Foreskin keratinocyte (primary cell): ENCODE measurements at places on chromosomes 16 and 17. TPM values are rescaled to one million over a fixed set of nuclear protein-coding genes. Genes with fewer than 3 reads are reported as not detected.
A peak's percentile ranks its signal among the peaks of the same experiment; 100 is the strongest.

The EPOP gene
- polyA plus RNA-seq = 4.6 and 6.5 TPM in 2 replicates

DNA sequence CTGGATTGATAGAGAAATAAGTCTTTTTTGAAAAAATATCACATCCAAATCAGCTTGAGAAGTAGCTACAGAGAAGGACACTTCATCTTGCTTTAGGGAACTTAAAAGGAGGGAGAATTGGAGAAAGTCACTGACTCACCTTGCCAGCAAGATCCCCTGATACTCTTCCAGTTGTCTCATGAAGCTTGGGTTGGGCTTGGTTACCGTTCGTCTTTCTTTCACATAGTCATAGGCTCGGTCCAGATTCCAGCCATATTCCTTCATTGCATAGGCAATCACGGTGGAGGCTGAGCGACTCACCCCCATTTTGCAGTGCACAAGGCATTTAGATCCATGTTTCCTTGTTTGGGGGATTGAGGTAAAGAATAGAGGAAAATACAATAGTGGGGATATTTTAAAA, 25.3 kb upstream of the CORO6 start:
- no peak for DNase-seq

The TNP2 gene
- polyA plus RNA-seq = not detected in 2 replicates

The PYDC1 gene
- not detected in 2 replicates for polyA plus RNA-seq

The CRHR1 gene
- not detected in 2 replicates for polyA plus RNA-seq

- DNase-seq = no peak
Observed at GRCh38 chr17:57714665-57715180, 30.4 kb downstream of the CCDC182 start.

The CACNG3 gene
- not detected in 2 replicates for polyA plus RNA-seq

GRCh38 chr16:50154420-50154950, 1.4 kb downstream of the TENT4B start:
- DNase-seq = no peak

GRCh38 chr17:28948873-28949184, 2.5 kb downstream of the PHF12 start:
- DNase-seq = no peak

The PRR15L gene
- not detected in 2 replicates for polyA plus RNA-seq

- no peak for DNase-seq
Observed at GRCh38 chr17:77321649-77322513, 181.1 kb downstream of the SEC14L1 start.

The AHSP gene
- not detected in 2 replicates for polyA plus RNA-seq

DNA sequence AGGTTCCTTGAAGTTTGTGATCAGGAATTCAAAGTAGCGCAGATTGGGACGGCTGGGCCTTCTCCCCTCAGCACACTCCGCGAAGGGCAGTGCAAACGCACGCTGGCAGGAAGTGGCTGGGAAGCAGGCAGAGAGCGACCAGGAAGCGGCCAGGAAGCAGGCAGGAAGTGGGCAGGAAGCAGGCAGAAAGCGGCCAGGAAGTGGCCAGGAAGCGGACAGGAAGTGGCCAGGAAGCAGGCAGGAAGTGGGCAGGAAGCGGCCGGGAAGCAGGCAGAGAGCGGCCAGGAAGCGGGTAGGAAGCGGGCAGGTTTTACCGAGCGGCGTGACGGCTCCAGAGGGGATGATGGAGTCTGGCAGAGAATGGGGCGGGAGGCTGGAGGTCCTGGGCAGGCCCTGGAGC, 3.2 kb downstream of the DPEP1 start:
- no peak for DNase-seq

DNA sequence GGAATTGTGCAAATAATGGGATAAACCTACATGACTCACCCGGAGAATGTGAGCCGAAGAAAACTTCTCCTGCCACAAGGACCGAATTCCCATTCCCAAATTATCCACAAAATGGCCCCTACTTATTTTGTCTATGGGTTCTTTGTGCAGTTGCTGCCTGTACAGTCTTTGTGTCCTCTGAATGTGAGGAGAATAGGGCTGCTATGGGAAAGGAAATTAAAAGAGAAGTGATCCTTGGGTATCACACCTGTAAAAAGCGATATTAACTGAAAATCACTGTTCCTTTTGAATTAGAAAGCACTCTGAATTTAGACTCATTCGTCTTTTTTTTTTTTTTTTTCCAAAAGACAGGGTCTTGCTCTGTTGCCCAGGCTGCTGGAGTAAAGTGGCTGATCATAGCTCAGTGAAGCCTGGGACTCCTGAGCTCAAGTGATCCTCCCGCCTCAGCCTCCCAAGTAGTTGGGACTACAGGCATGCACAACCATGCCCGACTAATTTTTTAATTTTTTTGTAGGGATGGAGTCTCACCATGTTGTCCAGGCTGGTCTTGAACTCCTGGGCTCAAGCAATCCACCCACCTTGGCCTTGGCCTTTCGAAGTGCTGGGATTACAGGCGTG, 45.4 kb downstream of the CHD9 start:
- DNase-seq = no peak

The JMJD6 gene
- 27.3 and 32.3 TPM in 2 replicates for polyA plus RNA-seq

DNA sequence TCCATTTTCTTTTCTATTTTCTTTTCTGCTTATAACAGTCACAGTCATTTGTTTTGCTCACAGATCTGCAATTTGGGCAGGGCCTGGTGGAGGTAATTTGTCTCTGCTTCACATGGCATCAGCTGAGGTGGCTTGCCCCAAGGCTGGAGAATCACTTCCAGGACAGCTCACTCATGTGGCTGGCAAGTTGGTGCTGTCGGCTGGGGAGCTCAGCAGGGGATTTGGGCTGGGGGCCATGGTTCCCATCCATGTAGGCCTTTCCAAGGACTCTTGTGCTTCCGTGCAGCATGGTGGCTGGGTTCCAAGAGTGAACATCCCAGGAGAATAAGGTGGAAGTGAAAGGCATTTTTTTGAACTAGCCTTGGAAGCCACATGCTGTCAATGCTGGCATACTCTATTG, 85.7 kb downstream of the MGAT5B start:
- DNase-seq = no peak

DNA sequence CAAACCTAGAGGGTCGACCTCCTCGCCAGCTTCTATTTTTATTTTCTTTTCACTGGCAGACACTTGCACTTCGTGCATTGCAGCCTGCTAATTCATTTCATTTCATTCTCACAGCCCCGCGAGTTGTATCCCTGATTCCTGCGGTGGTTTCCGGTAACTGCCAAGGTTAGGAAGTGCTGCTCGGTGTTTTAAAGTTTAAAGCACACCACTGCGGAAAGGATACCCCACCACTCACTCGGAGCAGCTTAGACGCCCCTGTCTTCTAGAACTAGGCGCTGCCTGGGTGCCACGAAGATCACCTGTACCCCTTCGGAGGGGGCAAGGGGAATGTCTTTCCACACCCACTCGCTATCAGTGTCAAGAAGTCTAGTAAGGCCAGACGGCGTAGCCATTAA, 509 bp downstream of the CNEP1R1 start:
- DNase-seq = no peak

The GUCY2D gene
- 0.26 and 0.44 TPM in 2 replicates for polyA plus RNA-seq

The ITGA2B gene
- polyA plus RNA-seq = 0.08 and 0.13 TPM in 2 replicates

DNA sequence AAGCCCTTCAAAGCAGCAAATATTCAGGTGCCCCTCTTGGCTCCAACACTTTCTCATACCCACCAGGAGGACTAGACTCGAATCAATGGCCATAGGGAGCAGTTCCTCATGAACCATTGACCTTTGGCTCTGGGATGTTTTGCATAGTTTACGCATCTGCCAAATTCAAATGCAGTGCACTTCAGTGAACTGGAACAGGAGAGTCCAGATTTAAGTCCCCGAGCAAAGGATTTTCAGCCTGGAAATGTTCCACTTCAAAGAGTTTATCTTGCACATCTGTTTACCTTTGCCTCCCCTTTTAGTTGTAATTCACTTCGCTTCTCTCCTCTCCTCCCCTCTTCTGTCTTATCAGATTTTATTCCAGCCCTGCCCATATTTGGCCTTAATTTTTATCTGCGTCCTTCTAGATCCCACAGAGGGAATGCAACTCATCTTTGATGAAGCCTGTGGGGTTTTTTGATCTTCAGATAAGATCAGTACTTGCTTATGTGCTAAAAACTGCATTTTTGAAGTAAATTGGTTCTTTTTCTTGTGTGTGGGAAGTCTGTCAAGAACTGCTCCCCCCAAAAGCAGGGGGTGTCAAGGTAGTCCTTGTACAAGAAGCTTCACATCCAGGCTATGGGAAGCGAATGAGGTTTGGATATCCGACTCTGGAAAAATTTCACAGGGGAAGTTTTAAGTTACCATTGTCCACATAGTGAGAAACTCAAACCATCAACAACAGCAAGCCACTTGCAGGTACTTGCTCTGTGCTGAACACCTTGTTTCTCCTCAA, 281.6 kb downstream of the RBFOX1 start:
- no peak for DNase-seq

DNA sequence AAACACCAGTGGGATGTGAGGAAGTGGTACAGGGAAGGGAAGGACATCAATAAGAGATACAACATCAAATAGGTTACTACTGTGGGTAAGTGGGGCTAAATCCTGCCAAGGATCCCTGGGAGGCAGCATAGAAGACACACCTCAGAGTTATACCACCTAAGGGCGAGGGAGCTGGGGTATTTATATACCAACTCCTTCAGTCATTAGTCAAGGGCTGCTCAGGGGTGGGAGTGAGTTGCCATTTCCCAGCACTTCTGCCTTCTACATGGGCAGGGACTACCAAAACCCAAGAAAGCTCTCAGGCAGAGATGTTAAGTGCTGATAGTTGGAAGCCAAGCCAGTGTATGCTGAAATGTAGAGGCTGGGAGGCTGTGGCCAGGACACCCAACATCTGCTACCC, 57.5 kb upstream of the MARCHF10 start:
- DNase-seq = no peak

DNA sequence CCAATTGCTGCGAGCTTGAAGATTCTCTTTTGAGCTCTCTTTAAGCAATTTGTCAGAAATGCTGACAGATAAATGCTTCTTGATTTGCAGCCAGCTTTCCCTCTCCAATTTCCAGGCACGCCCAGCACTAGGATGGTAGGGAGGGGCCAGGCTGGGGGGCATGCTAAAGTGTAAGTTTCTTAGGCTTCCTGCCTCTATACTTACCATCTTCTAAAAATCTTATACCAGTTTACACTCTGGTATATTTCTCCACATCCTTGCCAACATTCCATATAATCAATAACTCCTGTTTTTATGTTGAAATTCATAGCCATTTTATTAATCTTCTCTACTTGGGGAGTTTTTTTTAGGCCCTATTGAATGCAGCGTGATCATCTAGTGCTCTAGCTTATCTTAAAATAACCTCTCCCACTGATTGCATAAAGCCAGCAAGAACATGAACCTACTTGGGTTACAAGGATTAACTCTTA, 17.5 kb downstream of the ACSF2 start:
- no peak for DNase-seq

The SKAP1 gene
- not detected in 2 replicates for polyA plus RNA-seq

DNA sequence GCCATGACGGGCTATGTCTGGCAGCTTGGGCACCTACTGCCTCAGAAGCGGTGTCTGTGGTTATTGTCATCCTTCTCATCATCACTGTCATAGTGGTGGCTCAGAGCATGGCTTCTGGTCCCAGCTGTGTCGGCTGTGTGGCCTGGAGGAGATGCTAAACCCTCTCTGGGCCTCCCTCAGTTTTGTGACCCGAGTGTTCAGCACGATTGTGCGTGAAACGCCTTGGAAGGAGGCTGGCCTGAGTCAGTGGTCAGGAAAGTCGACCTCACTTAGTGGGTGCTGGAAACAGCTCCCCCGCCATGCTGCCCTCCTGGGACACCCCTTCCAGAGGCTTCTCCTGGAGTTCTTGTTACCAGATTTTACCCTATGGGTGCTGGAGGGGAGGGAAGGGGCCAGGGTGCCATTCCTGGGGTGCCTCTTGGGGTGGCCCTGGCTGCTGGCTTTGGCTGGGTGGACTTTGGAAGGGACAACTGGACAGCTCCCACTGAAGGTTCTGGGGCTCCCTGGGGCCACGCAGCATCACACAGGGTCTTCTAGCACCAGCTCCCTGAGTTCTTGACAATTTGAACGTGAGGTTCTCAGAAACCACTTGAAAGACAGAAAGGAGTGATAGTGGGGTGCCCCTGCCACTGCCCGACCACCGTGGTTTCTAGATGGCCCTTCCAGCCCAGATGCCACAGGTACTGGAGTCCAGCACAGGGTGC, 226.5 kb upstream of the GSE1 start:
- no peak for DNase-seq

DNA sequence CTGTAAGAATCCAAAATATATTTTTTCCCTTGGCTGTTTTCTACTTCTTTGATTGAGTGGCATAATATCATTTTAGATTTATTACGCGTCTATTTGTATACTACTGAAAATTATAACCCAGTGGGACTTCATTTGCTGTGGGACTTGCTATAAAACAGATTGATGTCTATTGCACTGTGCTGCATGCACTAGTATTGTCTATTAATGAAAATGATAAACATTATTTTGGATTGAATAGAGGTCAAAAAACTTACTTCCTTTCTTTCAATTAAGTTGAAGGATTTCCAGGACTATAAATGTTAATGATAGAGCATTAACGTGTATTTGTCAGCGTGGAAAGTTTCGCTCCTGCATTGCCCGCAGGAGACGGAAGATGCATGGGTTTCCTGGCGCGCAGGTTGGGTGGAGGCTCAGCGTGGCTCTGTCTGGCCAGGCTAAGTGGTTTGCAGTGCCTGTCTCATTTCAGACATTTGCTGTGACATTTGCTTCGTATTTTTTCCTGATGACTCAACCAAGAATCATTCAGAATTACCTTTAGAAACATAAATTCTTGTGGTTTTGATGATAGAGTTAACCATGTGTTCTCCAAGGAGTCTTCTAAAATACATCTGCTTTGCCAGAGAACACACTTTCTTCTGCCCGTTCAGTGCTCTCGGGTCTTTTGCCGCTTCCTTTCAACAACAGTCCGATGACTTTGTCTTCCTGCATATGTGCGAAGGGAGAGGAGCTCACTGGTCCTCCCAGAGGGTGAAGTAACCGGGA, 216.7 kb downstream of the RPTOR start:
- DNase-seq = peak; percentile 73

The ASGR1 gene
- 0.28 and 0.46 TPM in 2 replicates for polyA plus RNA-seq

The UBTF gene
- 28.8 and 32.1 TPM in 2 replicates for polyA plus RNA-seq

DNA sequence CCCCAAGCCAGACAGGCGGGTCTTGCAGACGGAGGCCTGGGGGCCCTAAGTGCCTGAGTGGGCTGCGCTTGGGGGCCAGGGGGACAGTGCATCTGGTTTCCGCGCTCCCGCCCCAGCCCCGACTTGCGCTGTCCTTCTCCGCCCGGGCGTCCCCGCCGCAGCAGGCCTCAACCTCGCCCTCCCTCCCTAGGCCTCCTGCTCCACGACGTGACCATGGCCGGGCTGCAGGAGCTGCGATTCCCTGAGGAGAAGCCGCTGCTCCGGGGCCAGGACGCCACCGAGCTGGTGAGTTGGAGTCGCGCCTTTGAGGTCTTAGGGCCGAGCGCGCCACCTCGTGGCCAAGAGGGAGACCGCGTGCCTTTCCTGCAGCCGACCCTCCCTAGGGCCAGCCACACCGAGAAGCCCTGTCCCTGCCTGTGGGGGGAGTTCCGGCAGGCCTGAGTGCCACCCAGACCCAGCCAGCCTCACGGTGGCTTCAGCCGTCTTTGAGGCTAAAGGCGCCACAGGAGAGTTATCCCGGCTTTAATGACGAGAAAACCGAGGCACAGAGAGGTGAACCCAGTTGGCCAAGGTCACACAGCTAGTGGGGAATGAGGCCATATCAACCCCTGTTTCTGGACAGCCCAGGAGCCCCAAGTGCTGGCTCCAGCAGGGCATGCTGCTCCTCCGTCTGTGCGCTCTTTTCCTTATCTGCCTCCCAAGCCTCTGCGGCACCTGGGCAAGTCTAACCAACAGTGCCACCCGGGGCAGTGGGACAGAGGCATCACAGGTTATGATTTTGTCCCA, 12.2 kb upstream of the NDRG4 start:
- DNase-seq = no peak

The G6PC1 gene
- polyA plus RNA-seq = not detected in 2 replicates

The MSLN gene
- 27.7 and 91.0 TPM in 2 replicates for polyA plus RNA-seq
